ENCODE measurements at places on chromosomes 13 and 19. TPM values are rescaled to one million over a fixed set of nuclear protein-coding genes. Genes with fewer than 3 reads are reported as not detected.

DNA sequence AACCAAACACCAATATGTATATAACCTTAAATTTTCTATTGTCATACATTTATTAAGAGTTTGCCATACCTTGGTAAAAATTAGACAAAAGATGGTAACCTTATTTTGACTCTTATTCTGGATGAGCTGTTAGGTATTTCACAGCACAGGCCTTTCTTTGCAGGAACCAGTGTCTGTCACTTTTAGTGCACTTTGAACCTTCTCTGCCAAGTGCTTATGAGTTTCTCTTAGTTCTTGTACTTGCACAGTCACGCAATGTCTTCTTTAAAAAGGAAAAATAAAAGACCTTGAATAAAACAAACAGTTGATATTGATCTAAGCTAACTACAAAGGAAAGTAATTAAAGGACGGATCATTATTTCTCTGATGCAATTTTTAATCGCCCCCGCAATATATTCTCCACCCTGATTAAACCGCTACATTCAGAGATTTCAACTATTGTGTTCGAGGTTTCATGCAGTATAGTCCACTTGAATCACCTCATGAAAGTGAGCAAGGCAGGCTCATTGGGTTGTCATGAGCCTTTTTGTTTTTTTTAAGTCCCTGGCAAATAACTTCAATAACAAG is 534.5 kb downstream of the KLF5 start:
- H3K27me3 ChIP-seq: no peaks in the 10 kb centered on the region
- H3K4me1 ChIP-seq: no peaks in the 10 kb centered on the region
- H3K4me3 ChIP-seq: no peak overlapping the region
- H3K27ac ChIP-seq: no peak overlapping the region
- no peak for DNase-seq

DNA sequence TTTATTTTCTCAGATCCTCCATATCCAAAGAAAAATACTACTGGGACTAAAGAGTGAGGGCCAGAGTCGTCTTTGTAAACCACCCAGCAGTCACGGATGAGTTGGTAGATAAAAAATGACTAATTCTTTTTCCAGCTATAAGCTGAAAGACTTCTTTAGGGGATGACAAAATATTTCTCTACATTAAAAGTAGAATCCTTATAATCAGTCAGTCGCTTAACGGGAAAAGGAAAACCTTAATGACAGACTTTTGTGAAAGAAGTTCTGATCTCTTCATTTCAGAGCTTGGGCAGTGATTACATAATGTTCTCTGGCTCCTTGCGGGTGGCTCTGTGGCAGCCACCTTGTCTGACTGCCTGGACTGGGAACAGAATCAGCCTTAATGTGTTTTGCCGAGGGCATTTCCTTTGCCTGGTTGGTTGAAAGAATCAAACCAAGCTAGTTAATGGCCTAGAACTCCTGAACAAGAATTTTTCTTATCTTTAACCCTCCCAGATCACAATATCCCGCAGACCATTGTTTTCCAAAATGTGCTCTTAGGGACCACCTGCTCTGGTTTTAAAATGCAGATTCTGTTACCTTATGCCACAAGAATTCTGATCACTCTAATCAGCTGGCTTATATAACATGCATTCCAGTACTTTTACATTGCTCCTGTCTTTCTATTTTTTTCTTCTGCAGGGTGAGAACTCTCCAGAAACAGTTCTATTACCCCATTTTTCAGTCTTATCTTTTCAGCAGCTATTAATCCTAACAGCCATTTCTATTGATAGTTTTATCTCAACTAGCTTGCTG is 2.5 kb downstream of the ITM2B start:
- peak overlapping the region; percentile 68 for H3K4me3 ChIP-seq
- peak overlapping the region; percentile 99 for H3K27ac ChIP-seq
- H3K4me1 ChIP-seq: peaks cover 68% of the 10 kb centered on the region

DNA sequence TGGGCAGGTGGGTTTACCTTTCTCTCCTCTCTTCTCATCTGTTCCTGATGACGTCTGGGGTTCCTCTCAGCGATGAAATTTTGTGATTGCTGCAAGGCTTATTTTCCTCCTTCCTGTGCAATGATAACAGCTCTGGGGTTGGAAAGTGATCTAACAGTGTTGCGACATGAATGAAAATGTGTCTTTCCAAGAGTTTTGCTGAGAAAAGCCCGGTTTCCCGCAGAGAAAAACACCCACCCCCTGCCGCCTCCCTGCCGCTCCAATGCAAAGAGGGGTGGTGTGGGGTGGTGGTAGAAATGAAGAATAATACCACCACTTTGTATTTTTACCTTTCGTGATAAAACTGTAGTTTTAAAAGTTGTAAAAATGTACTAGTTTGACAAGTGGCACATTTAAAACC is 232.0 kb downstream of the OLFM4 start:
- DNase-seq: no peak
- no peaks in the 10 kb centered on the region for H3K4me1 ChIP-seq
- no peaks in the 10 kb centered on the region for H3K36me3 ChIP-seq
- H3K27me3 ChIP-seq: no peaks in the 10 kb centered on the region
- H3K27ac ChIP-seq: no peak overlapping the region

- H3K4me1 ChIP-seq: no peaks in the 10 kb centered on the region
- DNase-seq: no peak
- no peak overlapping the region for H3K4me3 ChIP-seq
- no peak overlapping the region for H3K27ac ChIP-seq
- no peaks in the 10 kb centered on the region for H3K36me3 ChIP-seq
Measured at GRCh38 chr19:57057036-57057686, 62.6 kb upstream of the USP29 start.

- H3K27me3 ChIP-seq: peaks cover 18% of the 10 kb centered on the region
- no peak for DNase-seq
- peaks cover 3% of the 10 kb centered on the region for H3K4me1 ChIP-seq
- H3K36me3 ChIP-seq: no peaks in the 10 kb centered on the region
- H3K27ac ChIP-seq: no peak overlapping the region
Measured at GRCh38 chr19:49357186-49357585, 5.0 kb downstream of the TEAD2 start.

DNA sequence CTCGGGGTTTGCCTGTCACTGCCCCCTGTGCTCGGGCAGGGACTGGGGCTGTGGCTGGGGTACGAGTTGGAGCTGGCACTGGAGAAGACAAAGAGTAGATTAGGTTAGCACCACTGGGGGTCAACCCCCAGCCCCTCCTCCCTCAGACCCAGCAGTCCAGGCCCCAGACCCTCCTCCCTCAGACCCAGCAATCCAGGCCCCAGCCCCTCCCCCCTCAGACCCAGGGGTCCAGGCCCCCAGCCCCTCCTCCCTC is 19.1 kb downstream of the ZNF575 start:
- peaks cover 63% of the 10 kb centered on the region for H3K36me3 ChIP-seq
- H3K27ac ChIP-seq: no peak overlapping the region
- H3K27me3 ChIP-seq: no peaks in the 10 kb centered on the region
- DNase-seq: no peak
- no peak overlapping the region for H3K4me3 ChIP-seq

DNA sequence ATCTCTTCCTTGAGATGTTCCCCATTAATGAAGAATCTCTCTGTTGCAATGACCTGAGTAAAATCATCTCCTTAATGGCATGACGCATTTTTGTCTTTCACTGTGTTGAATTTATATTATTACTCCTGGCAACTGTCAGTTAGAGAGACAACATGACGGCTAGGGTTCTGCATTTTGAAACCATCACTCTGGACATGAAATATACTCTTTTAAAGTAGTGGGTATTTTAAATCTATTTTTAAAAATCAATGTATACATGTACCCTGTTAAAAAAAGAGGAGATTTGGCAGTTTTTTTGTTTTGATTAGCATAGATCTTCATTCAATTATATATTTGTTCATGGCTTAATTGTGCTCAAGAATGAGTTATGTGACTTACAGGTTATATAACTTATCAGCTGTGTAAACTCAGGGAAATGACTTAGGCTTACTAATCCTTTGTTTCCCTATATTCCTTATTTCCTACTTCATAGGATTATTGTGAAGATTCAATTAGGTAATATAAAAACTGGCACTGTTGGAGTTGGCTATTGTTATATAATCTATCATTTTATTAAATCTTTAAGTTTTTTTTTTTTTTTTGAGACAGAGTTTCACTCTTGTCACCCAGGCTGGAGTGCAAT is 632.0 kb upstream of the SPRY2 start:
- DNase-seq: no peak
- H3K4me3 ChIP-seq: no peak overlapping the region
- H3K27ac ChIP-seq: no peak overlapping the region

DNA sequence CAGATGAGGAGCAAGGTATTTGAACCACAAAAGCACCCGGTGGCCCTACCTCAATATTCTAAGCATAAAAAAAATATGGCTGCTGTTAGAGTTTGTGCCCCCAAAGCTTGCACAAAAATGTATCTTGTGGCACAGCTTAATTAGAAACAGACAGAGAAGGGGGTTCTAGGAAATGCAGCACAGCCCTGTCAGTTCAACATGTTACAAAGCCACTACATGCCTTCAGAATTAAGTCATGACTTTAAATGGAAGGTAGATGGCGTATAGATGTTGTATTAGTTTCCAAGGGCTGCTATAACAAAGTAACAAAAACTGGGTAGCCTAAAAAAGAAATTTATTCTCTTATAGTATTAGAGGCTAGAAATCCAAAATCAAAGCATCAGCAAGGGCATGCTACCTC is 703.8 kb downstream of the DIAPH3 start:
- H3K27me3 ChIP-seq: no peaks in the 10 kb centered on the region
- peak overlapping the region; percentile 26 for H3K27ac ChIP-seq
- H3K4me3 ChIP-seq: no peak overlapping the region
- no peak for DNase-seq

DNA sequence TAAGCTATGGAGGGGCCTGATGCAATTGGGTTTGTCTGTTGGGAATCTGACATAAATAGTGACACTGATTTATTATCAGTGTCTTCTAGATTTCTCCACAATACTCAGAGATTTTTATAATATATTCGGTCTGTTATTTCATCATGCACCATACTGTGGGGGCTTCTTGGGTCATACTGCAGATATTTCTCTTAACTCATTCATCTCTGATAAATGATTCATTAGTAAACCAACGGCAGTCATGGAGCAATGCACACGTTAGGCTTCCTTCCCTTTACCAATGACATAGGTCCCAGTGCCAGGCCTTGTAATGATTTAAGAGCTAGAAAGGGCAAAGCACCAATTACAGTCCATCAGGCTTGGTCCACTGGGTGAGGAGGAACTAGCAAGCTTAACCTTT is 53.6 kb downstream of the FAM216B start:
- H3K36me3 ChIP-seq: no peaks in the 10 kb centered on the region
- no peak overlapping the region for H3K27ac ChIP-seq
- no peak overlapping the region for H3K4me3 ChIP-seq
- no peaks in the 10 kb centered on the region for H3K4me1 ChIP-seq
- no peaks in the 10 kb centered on the region for H3K27me3 ChIP-seq

NKG7 gene
- total RNA-seq: 50.1 TPM

C19orf38 gene
- total RNA-seq: 11.8 TPM

IGFL1 gene
- total RNA-seq: not detected

Measured in left lung (tissue), 14 donors.